NCI-H69 (cell line): ENCODE measurements at places on chromosomes 6 and 20.

- no peak for DNase-seq
Measured at GRCh38 chr6:164006459-164006858, 591.9 kb downstream of the QKI start.

GRCh38 chr20:49610691-49611538, 43.0 kb upstream of the PTGIS start:
- peak; percentile 65 for DNase-seq

DNA sequence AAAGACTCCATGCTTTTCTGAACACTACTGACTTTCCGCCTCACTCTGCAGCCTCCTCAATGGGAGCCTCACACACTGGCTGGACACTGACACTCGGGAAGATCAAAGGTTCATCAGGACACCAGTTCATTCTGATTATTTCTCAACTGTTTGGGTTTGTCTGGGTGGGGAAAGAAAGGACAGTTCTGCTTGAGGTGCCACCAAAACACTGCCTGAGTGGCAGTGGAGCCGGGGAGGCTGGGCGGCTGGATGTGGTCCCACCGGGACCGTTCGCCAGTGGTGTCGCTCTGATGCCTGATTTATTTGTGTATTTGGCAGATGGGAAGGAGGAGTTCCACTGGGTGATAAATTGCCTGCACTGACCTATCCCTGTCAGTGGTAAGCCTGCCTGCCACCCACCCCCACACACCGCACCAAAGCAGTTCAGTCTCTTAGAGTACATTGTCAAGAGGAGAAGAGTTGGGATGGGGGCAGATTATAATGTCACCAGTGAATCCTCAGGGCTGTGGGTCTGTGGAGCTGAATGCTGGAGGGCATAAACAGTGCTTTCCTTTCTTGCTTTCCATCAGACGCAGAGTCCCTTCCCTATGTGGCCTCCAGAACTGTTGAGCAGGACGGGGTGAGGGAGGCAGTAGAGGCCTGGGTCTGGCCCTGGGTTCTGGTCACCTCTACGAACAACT, 49.8 kb downstream of the EDN1 start:
- peak; percentile 9 for DNase-seq

DNA sequence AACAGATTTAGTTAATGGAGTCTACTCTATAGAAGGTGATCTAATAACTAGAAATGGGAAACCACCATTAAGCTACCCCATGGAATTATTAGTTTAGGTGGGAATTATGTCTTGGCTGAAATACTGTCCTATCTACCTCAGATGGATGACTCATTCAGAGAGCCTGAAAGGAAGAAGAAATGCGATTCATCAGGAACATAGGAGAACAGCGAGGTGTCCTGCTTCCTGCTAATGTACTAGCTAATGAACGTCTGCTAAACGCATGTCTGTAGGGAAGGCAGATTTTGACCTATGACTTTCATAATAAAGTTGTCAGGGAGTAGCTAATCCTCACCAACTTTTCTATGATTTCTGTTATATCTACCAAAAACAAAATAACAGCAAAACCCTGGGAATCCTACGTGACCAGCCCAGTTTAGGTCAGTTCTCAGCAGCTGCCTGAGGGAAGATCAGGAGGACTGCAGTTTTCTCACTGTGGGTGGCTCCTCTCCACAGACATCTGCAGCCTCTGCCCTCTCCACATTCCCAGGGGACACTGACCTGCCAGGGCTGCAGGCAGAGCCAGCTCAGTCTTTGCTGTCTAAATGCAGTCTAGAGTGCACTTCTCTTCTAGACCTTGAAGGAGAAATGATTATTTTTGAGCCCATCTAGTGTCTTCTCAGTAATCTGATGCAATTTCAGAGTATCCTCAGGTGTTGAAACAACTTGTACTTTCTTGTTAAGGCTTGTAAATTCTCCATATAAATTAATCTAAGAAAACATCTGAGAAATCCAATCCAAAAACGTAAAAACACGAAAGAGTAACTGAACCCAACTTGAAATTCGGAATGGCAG, 18.1 kb upstream of the SFT2D1 start:
- DNase-seq: peak; percentile 63

- DNase-seq: peak; percentile 58
Measured at GRCh38 chr6:163667372-163668060, 253.0 kb downstream of the QKI start.

DNA sequence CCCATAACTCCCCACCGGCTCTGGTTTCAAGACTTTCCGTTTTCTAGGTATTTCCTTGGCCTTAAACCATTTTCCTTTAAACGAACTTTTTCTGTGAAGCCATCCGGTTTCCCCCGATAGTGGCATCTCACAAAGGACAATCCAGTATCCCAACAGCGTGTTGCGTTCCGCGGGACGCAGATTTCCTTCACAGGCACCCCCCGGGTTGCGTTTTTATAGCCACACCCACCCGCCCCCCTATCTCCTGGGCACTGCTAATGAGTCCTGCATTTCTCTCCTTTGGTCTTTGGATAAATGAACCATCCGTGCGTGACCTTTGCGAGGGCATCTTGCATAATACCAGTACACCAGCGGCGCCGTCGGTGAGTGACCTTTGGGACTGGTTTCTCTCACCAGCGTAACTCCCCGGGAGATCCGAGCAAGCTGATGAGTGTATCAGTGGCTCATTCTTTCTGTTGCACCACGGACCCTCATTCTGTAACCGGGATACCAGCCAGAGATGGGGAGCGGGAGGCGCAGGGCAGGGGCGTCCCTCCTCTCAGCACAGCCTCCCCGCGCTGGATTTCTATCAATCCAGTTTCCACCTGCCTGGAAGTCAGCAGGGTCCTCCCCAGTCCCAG, 586 bp upstream of the NQO2 start:
- no peak for DNase-seq

GRCh38 chr6:53192682-53193188, 44.1 kb upstream of the GCM1 start:
- peak; percentile 83 for DNase-seq

DNA sequence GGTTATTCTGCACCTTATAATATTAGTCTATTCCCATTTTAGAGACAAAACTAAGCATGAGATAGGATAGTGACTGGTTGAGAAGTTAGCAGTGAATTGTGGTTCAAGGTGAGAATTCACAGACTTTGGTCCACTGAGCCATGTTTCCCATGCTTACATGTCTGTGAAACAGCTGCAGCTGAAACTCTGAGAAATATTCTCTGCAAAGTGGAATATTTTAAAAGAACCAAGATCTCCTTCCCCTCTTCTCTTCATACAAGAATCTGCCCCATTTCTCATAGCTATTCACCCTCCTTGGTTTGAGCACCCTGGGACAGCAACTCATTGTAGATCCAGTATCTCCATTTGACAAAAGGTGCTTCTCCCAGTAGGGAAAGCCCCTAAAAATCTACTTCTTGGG, 70.2 kb upstream of the TMEM170B start:
- no peak for DNase-seq

- DNase-seq: no peak
Measured at GRCh38 chr6:16762268-16762549, 949 bp upstream of the ATXN1 start.

DNA sequence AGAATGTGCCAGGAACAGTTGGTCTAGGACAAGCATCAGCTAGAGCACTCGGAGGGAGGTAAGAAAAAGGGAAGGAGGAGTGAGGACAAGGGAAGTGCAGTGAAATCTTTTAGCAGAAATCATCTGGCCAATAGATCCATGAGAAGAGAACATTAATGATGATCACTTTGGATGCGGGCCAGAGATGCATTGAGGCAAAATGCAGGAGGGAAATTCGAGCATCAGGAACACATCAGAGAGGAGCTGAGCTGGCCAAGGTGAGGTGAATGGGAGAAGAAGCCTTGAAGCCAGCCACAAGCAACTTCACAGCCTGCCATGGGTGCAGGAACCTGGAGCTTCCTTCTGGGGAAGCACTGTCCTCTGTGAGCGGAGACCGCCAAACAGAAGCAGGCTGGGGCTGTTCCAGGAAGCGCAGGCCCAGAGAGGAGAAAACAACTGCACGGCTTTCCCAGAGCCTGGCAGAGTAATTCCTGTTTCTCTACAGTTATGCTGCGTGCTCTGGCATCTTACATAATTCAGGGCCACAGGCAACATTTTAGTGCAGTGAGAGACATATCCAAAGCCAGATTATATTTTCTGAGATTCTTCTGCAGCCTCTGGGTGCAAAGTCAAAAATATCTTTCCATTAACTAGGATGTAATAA, 143.8 kb downstream of the F13A1 start:
- no peak for DNase-seq

DNA sequence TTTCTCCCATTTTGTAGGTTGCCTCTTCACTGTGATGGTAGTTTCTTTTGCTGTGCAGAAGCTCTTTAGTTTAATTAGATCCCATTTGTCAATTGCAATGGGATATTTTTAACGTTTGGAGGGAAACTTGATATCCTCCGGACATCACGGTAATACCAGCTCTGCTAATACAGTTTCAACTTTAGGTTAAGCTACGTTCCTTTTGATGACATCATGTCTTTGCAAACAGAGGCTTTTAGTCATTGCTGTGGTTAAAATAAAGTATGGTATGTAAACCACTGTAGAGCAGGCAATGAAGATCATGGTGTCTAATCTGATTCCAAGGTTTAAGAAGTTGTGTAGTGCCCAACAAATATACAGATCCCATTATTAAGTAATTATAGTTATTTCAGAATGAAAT, 168.0 kb upstream of the CHD6 start:
- no peak for DNase-seq

- peak; percentile 52 for DNase-seq
Measured at GRCh38 chr6:111057074-111057752, 30.1 kb upstream of the SLC16A10 start.

GRCh38 chr6:6915219-6915618, 192.5 kb upstream of the RREB1 start:
- DNase-seq: peak; percentile 23

DNA sequence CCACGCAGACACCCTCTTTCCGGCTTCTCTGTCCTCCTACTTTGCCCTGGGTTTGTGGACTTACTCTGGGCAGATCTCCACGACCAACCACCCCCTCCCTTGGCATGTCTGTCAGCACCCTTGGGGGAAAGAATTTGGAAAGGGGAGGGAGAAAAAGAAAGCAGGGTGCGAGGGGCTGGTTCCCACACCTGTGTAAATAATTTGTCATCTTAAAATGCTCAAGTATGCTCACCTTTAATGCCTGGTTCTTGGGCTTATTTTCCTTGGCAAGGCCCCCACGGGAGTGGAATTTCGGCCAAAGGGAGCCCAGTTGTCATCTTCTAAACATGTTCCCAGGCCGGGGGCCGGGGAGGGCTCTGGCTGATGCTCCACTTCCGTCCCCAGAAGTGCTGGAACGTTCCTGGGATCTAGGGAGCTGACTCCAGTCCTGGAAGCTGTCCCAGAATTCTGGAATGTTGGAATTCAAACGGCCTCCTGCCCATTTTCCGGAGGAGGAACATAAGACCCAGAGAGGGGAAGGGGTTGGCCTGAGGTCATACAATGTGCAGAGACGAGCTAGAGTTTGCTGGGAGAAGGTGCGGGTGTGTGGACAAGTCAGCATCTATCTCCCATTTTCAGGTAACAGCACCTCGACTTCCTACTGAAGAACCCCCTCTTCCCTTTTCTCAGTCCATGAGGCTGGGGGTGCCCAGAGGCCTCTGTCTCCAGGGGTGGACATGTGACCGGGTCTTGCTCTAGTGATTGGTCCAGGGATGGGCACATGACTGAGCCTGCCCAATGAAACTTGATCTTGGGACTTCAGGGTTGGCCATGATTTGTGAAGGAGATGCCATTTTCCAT, 122.3 kb downstream of the CEBPB start:
- no peak for DNase-seq

DNA sequence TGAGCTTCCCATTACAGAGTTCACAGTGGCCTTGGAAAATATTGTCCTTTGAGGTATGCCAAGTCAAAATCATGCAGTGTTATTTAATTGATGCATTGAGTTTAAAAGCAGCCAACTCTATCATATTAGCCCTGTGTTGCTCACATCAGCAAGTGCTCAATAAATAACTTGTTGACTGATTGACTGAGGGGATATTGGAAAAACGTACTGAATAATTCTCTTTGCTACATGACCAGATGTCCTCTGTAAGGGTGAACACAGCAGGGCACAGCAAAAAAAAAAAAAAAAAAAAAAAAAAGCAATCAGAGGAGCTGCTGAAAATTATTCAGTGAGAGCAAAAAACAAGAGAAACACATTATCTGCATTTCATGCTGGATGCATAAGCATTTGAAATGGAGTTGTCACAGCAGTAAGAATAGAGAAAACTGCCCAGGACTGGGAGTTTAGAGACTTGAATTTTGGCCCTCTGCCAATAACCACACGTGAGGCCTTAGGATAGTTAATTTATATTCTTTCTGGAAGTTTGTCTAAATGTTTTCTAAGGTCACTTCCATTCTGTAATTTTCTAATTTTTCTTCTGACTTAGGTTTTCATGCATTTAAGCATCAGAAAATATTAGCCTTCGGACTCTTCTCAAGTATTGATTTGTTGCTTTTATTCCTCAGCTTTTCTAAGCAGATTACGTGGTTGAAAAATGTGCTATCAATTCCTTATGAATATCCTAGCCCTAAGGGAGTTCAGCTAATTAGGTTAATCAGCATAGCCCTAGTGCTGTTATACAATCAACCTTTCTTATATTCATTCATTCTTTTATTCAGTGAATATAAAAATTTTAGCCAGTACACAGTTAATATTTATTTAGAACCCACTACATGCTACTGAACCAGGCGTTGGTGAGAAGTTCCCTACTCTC, 246.8 kb upstream of the STXBP5 start:
- no peak for DNase-seq

- peak; percentile 92 for DNase-seq
Measured at GRCh38 chr20:10619427-10619826, 54.4 kb downstream of the JAG1 start.

DNA sequence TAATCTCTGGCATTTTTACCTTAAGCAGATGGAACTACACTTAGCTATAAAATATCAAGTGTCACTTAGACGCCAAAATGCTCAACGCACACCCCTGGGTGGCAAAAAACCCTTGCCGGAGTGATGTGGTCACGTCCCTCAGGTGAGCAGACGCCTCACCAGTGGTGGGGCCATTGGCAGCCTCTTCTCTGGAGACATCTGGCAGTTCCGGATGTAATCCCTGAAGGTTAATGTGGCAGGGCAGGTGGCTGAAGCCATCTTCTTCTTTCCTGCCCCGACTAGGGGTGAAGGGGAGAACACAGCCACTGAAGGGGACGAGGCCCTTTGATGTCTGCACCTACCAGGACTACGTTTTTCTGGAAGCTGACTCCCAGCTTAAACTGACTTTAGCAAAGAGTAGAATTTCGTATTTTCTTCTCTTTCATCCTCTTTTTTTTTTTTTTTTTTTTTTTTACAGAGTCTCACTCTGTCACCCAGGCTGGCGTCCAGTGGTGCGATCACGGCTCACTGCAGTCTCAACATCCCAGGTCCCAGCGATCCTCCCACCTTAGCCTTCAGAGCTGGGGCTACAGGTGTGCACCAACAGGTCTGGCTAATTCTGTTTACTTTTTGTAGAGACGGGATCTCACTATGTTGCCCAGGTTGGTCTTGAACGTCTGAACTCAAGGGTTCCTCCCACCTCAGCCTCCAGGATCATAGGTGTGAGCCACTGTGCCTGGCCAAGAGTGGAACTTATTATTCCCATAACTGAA, 152.1 kb downstream of the TTLL2 start:
- no peak for DNase-seq
